NCI-H2081 (cell line): ENCODE measurements at places on chromosomes 6 and 20.

- no peak for DNase-seq
These were observed 124.8 kb downstream of the MAP3K7 start for GRCh38 chr6:90462102-90462501.

DNA sequence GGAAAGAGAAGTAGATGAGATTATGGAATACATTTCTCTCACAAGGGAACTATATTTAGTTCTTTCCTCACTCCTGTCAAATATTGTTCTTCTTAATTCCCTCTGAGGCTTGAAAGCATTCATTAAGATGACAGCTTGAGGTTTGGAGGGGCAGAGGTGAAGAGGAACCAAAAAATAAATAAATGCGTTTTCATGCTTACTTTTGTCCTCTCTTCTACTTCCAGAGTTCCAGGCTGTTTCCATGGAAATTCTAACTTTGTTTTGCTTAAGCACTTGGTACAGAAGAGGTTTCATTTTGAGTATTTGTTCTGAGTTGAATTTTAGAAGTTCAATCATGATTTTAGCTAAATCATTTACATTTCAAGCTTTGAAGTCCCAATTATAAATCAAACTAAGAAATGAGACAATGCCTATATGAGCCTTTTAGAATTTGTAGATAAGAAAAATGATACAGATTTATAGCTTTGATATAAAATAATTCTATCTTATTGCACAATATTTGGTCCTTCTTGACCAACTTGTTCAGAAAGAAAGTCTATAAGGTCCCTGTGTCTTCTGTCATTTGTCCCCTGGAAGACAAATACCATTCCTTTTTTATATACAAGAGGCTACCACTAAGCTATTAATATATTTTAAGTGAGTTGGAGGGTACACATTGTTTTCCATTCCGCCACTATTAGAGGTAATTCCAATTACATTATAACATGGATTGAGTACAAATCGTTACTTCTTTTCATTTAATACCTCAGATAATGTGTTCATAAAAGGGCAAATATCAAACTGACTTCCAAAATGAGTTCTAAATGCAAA is 16.3 kb downstream of the RBM24 start:
- no peak for DNase-seq

- DNase-seq, result no peak
These were observed 6.3 kb upstream of the AHI1 start for GRCh38 chr6:135503703-135504475.

GRCh38 chr6:3990692-3991491 is 88.0 kb downstream of the FAM217A start:
- DNase-seq, result peak; percentile 82

DNA sequence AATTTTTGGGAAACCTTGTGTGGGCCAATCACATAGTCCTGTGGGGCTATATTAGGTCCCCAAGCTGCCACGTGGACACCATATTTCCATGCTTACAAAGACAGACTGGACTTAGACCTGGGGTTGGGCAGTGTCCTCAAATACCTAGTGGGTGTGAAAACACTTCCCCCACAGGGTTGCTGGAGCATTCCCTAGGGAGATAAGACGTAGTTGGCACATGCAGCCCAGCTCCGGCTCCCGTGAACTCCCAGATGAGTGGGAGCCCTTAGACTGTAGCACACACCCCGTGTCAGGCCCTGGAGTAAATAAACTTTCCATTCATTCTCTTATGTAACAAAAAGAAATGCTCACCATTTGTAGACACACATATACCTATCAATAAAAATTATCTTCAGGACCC is 14.2 kb downstream of the KCNG1 start:
- no peak for DNase-seq

DNA sequence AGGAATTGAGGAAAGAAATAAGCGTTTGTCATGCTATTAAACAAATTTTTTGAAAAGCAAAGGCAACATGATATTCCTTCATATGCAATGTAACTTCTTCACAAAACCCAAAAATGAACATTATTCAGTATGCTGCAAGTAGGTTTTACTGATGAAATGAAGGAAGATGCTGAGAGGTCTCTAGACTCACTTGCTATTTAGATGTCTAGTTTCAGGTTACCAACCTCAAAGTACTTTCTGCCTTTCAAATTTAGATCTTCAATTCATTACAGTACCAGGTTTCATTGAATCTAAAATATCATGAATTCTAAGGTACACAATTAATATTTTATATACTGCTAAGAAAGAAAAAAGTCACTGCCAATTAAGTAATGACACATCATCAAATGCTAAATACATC is 39.9 kb downstream of the MYO6 start:
- DNase-seq, result no peak
